ENCODE measurements at places on chromosomes 1 and 21.
A peak's percentile ranks its signal among the peaks of the same experiment; 100 is the strongest.

GRCh38 chr1:87965193-87965592 lies 636.5 kb downstream of the LMO4 start:
- no peak for DNase-seq

GRCh38 chr1:2789164-2789985 lies 12.1 kb downstream of the TTC34 start:
- no peak for DNase-seq

- DNase-seq, result peak; percentile 4
Measured at GRCh38 chr1:79262745-79263258, 256.3 kb upstream of the ADGRL4 start.

DNA sequence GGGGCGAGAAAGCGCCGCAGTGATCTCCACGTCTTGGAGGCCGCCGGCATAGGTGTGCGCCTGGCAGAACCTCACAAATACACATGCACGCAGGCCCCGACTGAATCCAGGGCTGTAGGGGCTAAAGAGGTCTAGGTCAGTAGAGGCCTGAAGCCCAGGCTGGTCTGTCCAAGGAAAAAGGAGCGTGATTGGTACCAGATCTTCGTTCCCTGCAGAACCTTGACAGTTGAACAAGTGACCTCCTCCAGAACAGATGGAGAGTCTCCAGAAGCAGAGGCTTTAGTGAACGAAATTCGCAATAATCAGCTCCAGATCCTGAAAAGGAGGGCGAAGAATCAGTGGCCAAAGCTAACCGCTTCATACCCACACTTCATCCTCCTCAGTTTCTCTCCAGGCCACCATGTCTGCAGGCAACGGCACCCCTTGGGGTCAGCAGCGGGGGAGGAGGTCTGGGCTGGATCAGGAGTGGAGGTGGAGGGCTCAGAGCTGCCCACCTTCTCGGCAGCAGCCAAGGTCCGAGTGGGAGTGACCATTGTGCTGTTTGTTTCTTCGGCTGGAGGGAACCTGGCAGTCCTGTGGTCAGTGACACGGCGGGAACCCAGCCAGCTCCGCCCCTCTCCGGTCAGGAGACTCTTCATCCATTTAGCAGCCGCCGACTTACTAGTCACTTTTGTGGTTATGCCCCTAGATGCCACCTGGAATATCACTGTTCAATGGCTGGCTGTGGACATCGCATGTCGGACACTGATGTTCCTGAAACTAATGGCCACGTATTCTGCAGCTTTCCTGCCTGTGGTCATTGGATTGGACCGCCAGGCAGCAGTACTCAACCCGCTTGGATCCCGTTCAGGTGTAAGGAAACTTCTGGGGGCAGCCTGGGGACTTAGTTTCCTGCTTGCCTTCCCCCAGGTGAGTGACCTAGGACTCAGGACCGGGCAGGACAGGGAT lies 749 bp upstream of the PEX11B start:
- peak; percentile 71 for DNase-seq

GRCh38 chr1:107867897-107868296 lies 97.1 kb downstream of the VAV3 start:
- DNase-seq, result peak; percentile 49

- DNase-seq, result no peak
Measured at GRCh38 chr1:220901881-220902280, 22.6 kb downstream of the HLX start.

GRCh38 chr1:103387898-103388297 lies 137.6 kb upstream of the RNPC3 start:
- DNase-seq, result no peak

GRCh38 chr1:9200441-9200840 lies 34.1 kb upstream of the H6PD start:
- DNase-seq, result no peak

DNA sequence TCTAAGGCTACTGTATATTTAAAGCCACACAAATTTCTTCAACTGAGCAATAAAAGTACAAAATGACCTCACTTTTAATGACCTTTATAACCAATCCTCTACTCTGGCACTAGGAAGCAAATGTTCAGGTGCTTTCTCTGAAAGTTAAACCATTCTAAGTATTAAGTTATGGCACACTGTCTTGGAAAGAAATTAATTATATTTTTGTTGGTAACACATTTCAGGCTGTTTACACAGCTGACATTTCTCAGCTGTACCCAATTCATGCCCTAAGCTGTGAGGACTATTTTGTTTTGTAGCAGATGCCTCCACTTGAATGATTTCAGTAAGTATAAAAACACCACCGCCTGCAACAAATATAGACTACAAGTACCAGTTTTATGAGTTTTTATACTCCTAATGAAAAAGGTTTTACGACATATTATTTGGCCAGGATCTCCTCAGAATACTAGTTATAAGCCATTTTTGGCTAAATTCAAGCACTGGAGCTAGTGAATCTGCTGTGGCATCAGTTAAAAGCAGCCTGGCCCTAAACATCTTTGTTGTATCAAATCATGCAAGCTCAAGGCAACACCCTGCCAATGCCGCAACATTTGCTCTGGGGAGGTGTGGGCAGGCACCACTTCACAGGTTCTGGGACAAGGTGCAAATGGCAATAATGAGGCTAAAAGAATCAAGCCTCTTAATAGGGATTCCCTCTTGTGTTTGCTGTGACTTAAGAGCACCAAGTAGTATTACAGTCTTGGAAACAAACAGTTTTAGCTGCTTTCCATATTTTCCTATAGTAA lies 228.4 kb upstream of the DMRTA2 start:
- peak; percentile 14 for DNase-seq

DNA sequence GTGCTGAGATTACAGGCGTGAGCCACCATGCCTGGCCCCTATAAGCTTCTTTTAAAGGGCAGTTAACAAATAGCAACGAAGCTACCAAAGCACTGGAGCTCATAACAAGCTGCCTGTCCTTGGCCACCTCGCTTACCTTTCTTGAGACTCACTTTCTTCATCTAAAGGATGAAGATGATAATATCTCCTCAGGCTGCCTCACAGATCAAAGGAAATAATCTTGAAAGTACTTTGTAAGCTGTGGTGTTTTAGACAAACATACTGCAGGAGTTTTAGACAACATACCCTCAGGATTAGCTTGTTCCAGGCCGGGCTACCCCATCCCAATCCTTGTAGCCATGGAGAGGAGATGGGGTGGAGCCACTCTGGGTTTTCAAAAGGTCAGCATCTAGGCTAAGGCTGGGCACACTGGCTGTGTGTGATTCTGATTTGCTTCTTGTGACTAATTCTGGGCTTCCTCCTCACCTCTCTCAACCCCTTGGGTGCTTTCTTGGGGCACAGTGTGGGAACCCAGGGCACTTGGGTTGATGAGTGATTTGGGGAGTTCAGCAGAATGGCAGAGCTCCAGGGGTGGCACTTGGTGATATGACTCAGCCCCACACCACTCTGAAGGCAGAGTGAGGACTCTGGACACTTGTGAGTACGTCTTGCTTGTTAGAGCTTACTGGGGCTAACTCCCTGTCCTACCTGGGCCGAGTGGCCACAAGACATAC lies 5.2 kb downstream of the GPR25 start:
- no peak for DNase-seq

DNA sequence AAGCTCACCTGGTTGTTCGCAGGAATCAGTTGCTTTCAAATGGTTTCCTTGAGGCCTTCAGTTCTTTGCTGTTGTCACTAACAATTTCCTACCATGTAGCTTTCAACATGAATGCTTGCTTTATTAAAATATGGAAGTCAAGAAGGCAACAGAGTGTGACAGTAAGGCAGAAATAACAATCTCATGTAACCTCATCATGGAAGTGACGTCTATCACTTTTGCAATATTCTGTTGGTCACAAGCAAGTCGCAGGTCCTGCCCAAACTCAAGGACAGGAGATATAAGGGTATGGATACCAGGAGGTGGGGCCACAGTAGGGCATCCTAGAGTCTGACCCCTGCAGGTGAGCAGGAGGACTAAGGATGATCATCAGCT lies 296.8 kb upstream of the ZP4 start:
- DNase-seq, result no peak

Data from NCI-H69 (cell line).